ENCODE measurements at places on chromosomes 5 and 9.
A peak's percentile ranks its signal among the peaks of the same experiment; 100 is the strongest.

GRCh38 chr5:10233505-10233904 is 16.2 kb downstream of the ATPSCKMT start:
- DNase-seq = no peak

DNA sequence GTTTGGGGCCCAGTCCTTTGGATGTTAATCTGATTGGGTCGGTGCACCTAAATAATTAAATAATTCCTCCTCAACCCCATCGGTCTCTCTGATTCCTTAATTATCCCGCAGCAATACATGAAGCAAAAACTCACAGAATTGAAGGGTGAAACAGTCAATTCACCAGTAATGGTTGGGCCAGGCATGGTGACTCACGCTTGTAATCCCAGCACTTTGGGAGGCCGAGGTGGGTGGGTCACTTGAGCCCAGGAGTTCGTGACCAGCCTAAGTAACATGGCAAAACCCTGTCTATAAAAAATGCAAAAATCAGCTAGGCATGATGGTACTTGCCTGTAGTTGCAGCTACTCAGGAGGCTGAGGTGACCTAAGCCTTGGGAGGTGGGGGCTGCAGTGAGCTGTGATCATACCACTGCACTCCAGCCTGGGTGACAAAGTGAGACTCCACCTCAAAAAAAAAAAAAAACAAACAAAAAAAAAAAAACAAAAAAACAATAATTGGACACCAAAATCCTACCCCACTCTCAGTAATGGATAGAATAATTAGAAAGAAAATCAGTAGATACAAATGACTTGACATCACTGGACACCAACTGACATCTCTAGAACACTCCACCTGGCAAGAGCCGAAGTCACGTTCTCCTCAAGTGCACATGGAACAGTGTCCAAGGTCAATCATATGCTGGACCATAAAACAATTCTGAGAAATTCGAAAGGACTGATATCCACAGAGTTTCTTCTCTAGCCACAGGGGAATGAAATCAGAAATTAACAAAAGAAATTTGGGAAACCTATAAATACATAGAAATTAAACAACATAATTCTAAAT is 5.3 kb downstream of the ABO start:
- DNase-seq = no peak

DNA sequence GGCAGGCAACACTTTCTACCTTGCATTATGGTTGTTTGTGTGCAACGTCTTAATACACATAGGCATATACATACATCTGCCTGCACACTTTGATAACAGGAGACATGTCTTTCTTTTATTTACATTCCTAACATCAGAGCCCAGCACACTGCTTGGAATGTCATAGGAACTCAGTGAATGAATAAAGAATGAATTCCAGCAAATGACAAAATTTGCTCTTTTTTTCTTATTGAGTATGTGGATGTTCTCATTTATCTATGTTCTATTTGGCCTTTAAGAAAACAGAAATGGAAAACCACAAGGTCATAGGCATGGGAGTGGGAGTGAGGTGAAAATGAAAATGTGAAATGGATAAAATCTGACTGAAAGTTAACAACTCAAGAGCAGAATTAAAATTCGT is 36.3 kb upstream of the PALM2AKAP2 start:
- DNase-seq = no peak

- no peak for DNase-seq
Observed at GRCh38 chr5:146761811-146762210, 116.7 kb downstream of the PPP2R2B start.

DNA sequence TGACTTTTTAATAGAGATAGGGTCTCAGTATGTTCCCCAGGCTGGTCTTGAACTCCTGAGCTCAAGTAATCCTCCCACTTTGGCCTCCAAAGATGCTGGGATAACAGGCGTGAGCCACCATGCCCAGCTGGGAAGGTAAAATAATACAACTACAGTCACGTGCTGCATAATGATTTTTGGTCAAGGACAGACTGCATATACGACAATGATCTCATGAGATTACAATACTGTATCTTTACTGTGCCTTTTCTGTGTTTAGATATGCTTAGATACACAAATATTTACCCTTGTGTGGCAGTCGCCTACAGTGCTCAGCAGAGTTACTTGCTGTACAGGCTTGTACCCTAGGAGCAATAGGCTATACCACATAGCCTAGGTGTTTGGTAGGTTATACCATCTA is 14.2 kb upstream of the IRF1 start:
- no peak for DNase-seq

GRCh38 chr5:150488519-150489359 is 19.2 kb upstream of the NDST1 start:
- DNase-seq = peak; percentile 98

GRCh38 chr9:124501771-124502320 is 5.4 kb downstream of the NR5A1 start:
- DNase-seq = no peak

GRCh38 chr5:133612249-133612860 is at the start of gene FSTL4:
Gene FSTL4 (minus strand): TSS chr5:133612541.
- DNase-seq = no peak

DNA sequence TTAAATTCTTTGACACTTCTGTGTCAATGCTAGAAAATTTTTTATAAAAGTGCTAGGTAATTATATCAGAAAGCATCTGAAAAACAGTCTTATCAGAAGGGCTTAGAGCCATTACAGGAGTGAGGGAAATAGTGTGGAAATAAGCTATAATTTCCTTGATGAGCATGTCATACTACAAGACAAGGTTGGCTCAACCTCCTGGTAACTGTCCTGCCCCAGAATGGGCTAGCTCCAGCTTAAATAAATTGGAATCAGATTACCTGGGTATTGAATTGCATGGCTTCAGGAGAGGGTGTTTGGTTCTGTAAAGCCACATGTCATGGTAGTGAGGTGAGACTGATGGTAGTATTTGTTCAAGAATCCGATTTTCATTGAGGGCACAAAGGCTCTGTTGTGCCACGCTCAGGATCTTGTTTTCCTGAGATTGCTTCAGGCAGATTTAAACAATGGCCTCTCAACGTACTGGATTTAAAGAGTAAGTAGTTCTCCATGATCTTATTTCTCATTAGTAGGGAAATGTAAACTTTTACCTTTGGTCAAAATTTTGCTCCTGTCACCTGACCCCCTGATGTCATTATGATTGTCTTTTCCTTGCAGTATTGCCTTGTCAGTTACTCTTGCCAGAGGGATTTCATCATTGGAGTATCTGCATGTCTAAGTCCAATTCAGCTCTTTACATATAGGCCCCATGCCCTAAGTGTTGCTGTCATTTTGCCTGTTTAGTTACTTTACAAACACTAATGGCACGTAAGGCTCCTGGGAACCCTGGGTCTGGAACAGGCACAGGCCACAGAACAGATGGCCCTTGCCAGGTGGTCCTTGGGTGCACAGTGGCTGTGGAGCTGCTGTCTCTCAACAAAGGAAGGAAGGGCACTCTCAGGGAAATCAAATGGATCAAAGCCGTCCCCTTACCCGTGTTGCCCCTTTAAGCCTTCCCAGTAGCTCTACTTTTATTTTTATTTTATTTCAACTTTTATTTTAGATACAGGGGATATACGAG is 21.3 kb downstream of the TRIO start:
- DNase-seq = no peak

DNA sequence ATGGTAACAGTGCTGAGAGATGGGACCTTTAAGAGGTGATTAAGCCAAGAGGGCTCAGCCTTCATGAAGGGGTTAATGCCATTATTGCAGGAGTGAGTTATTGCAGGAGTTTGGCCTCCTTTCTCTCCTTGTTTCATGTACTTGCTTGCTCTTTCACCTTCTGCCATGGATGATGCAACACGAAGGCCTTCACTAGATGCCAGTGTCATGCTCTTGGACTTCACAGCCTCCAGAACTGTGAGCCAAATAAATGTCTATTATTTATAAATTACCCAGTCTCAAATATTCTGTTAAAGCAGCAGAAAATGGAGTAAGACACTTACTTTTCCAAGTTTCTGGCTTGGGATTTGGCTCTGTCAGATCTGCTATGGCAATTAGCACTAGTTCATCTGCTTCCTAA is 38.4 kb upstream of the RECK start:
- no peak for DNase-seq

GRCh38 chr9:16627521-16627920 is 242.9 kb downstream of the BNC2 start:
- no peak for DNase-seq

- DNase-seq = no peak
Observed at GRCh38 chr5:113163328-113163727, 186.7 kb downstream of the DCP2 start.

- no peak for DNase-seq
Observed at GRCh38 chr9:5671711-5672353, 42.9 kb downstream of the RIC1 start.

DNA sequence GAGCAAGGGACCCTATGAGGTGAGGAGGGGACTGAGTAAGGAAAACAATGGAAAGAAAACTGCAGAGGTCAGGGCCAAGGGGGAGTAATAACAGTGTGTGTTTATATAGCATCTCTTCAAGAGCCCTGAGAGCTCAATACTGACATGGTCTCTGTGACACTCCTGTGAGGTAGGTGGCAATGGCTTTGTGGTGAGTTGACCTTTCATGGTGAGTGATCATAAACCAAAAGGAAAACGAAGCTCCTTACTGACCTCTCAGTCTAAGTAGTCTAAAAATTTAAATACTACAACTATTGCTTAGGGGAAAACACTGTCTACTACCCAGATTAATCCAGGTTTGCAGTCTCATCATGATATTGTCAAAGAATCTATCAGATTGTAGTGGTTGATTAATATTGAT is 130.9 kb downstream of the SNCAIP start:
- no peak for DNase-seq

GRCh38 chr5:167208911-167209310 is 1082.5 kb upstream of the WWC1 start:
- DNase-seq = no peak

DNA sequence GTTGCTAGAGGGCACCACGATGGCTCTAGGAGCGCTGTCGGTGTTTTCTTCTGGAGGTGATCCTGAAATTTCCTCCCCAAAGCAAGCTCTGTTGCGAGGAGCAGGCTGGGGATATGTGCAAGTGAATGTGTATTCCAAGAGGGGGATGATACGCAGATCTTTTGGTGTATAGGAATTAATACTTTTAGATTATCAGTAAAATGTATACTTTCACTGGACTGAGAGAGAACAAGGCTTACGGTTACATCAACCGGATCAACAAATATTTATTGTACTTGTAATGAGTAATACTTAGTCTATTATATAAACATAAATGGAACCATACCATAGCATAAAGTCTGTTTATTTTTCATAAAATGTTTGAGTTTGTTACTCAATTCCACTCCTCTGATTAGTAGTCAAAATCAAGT is 632 bp upstream of the PRKAA1 start:
- DNase-seq = peak; percentile 35

GRCh38 chr9:91273853-91274552 is 87.7 kb downstream of the AUH start:
- DNase-seq = peak; percentile 9
